ENCODE measurements at places on chromosomes 6 and 20.

DNA sequence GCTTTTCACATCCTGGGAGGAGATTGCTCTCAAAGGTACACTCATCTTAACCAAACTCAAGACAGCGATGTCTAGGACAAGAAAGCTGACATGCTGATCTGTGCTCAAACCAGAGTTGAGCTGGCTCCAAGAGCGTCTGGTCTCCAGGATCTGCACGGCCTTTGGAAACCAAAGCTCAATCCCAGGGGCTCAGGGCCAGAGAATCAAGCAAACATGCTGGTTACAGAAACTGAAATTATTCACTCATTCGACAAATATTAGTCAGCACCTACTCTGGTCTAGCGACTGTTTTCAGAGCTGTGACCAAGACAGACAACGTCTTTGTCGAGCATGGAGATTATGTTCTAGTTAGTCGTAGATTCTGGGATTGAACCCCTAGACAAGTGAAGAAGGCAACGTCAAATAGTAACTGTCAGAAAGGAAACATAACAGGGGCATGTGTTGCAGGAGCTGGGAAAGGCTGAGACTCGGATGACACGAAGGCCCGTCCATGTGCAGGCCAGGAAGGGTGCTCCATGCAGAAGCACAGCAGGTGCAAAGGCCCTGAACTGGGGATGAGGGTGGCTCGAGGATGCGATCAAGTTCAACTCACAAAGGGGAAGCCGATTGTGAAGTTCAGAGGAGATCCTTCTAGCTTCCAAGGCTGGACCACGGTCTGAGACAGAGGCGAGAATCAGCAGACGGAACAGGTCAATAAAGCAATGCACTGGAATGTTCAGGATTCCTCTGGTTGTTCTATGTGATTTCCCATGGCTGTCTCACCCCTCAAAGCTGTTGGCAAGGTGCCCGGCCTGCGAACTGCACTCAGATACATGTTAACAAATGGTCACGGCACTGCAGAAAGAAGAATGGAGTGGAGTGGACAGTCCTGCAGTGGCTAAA is 12.5 kb upstream of the PCK1 start:
- DNase-seq, result peak; percentile 7

DNA sequence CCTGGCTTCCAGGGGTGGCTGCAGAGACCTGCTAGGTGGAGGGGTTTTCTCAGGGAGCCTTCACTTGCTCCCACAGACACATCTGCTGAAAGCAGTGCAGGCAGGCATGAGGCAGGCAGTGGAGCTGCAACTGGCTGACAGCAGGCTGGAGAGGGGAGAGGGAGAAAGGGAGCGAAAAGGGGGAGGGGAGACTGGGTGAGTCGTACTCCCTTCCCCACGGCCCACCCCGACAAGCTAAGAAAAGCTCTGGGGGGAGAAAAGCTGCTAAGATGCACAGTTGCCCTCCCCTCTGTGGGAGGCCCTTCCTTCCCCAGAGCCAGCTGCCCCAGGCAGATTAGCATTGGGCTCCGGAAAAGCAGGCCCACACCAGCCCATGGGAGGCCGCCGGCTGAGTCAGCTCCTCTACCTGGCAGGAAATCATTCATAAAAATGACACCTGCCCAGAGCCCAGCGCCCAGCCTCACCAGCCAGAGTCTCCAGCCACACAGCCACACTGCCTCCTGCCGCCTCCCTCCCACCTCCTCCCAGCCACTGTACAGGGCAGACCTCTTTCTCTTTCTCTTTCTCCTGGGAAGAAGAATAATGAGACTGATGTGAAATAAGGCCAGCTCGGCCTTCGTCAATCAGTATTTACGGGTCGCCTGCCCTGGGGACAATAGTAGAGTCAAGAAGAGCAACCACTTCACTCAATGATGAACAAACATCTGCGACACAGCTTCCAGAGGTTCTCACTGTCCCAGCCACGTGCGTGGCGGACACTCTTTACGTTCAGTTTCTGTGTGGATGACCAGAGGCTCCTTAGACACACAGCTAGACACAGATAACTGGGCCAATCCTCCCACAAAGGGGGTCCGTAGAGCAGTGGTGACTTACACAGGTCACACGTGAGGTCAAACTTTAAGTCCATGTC is 7.7 kb upstream of the C20orf203 start:
- peak; percentile 70 for DNase-seq

- no peak for DNase-seq
These were observed 151.3 kb downstream of the RALGAPA2 start for GRCh38 chr20:20561172-20561571.

DNA sequence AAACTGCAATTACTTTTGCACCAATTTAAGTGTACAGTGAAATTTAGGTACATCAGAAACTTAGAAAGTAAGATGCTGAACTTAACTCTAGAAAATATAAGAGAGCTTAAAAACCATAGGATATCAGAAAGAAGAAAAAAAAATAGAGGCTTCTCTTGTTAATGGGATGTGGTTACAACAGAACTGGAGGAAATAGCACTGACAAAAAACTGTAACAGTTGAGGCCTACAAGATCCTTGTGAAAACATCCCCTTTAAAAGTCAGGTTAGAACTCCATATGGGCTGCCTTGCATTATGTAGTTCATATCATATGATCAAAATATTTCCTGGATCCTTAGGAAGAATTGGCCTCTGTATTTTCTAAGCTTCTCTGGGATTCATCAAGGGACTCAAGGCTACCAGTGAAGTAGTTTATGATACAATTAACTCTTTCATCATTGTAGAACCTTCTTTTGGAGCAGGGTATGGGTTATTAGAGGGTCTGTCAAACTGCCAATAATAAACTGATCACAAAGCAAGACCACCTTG is 24.8 kb downstream of the MTCL3 start:
- no peak for DNase-seq

- no peak for DNase-seq
These were observed 456.4 kb downstream of the COL12A1 start for GRCh38 chr6:74749211-74750147.

DNA sequence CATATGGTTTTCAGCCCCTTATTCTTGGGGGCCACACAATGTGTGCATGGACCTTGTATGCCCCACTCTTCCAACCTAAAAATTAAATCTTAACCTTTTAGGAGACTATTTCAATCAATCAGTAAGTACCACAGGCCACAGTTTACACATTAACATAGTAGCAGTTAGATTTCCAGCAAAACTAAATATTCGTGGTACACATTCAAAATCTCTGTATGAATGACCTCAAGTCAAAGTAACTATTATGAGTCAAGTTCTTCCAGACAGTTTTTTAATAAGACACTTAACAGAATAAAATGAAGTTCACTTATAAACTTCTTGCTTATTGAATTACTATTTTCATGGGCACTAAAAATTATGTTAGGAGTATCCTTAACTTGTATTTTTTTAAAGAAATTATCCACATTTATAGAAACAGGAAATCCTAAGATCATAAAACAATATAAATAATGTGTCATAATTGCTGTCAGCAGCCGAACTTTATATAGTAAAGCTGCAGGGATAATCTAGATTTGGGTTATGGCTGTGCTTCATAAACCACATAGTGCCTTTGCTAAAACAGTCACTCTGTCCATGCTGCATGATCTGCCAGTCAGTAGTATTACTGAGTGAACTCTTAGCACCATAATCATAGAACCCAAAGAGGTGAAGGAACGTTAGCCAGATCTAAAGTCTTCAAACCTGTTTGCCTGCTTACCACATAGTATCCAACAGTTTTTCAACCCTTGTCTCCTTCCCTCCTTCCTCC is 21.7 kb downstream of the SEC63 start:
- DNase-seq, result no peak

- DNase-seq, result peak; percentile 83
These were observed 18.5 kb upstream of the C6orf141 start for GRCh38 chr6:49531774-49532569.

GRCh38 chr6:48809245-48809644 is 653.8 kb downstream of the MMUT start:
- no peak for DNase-seq

GRCh38 chr6:4931530-4932227 is 72.2 kb downstream of the RPP40 start:
- DNase-seq, result peak; percentile 31

DNA sequence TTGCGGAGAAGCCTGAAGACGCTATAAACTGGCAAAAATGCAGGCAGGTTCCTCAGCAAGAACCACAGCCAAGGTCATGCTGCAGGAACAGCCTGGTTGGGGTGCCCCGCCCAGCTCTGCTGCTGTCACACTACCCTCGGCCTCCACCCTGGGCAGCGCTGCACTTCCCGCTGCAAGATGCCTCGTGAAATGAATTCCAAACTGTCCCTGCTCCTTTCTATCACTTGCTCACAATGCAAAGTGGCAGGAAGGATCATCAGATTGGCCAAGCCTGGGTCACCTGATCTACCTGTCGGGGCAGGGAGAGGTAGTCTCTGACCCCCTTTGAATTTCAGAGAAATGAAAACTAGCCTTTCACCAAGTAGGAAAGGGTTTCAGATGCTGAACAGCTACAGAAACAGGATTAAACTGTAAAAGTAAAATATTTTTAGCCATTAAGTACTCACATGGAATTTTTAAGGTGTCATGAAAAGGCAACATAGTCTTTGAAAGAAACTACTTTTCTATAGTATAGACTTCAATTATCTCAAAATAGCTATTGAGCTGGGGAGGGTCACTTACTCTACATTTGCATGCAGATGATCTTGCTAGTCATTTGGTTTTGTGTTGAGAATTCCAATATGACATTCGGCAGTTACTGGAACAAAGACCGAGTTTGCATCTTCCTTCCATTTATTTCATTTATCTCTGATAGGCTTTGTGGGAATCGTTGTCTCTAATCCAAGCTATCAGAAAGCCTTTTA is 236.4 kb upstream of the ASCC3 start:
- DNase-seq, result no peak

GRCh38 chr6:12062605-12063004 is 50.5 kb downstream of the HIVEP1 start:
- DNase-seq, result no peak

DNA sequence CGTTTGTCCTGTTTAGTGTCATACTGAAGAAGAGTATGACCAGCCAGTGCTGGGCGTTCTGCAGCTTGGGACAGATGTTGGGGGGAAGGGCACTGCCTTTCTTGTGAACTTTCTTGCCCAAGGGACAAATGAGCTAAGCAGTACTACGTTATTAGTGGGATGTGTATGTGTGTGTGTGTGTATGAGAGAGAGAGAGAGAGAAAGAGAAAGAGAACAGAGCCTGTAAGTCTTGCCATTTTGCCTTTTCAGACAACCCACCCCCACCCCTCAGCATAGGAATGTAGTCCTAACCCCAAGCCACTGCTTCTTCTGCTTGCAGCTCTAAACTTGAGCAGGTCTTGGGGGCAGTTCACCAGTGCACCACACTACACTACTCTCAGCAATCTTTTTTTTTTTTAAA is 45.5 kb downstream of the E2F3 start:
- no peak for DNase-seq

- no peak for DNase-seq
These were observed 108.4 kb downstream of the SLX4IP start for GRCh38 chr20:10543480-10543879.

DNA sequence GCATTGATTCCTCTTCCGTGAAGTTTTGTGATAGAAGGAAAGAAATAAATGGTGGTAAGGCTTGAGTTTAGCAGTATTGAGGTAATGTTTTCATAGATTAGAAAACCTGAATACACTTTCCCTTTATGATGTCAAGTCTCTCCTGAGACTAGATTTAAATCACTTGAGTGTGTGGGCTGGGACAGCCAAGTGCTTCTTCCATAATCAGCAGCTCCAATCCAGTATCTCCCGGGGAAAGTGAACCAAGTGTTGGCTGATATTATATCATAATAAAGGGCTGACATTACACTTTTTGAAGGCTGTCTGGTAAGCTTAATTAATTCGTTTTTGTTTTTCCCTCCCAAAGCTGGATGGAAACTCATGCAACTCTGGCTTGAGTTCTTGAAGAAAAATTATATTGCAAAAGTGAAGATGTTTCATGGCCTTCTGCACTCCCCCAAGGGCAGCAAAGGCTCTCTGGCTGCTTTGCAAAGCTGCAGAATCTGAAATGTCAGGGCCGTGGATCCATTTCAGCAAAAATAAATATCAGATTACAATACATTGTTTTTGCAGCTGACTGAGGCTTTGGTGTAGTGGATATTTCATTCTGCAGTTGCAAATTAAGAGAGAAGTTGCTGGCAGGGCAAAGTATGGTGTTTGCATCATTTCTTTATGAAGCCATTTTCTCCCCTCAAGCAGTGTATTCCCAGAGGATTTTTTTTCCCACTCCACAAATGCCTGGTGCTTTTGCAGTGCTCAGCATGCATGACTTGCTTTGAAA is 101.2 kb downstream of the MKKS start:
- DNase-seq, result no peak

DNA sequence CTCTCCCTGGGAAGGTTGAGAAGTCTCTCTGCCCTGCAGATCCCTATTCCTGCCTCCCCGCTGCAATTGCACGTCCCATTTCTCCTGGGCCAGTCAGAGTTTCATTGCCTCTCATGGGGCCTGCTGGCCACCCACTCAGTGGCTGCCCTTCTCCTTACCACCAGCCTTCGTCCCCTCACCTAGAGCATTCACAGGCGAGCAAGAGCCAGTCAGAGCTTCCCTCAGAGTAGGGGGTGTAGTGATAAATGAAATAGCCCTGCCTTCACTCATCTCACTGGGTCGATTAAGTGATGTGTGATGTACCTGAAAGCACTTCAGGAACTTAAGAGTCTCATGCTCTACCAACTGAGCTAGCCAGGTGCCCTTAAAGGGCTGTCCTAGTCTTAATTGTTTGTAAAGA is 52.0 kb upstream of the FANCE start:
- no peak for DNase-seq

DNA sequence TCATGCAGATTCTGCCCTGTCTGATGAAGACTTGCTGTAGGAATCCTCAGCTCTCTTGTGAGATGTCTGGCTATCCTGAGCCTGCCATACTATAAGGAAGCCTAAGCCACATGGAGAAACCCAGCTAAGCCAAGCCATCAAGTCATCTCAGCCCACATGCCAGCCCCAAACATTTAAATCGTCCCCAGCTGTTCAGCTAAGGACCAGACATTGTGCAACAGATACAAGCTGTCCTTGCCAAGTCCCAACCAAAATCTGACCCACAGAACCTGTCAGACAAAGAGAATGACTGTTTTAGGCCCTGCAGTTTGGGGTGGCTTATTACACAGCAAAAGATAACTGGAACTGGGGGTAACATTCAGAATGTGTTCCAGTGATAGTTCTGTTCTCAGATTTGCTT is 36.8 kb upstream of the FOXC1 start:
- no peak for DNase-seq

DNA sequence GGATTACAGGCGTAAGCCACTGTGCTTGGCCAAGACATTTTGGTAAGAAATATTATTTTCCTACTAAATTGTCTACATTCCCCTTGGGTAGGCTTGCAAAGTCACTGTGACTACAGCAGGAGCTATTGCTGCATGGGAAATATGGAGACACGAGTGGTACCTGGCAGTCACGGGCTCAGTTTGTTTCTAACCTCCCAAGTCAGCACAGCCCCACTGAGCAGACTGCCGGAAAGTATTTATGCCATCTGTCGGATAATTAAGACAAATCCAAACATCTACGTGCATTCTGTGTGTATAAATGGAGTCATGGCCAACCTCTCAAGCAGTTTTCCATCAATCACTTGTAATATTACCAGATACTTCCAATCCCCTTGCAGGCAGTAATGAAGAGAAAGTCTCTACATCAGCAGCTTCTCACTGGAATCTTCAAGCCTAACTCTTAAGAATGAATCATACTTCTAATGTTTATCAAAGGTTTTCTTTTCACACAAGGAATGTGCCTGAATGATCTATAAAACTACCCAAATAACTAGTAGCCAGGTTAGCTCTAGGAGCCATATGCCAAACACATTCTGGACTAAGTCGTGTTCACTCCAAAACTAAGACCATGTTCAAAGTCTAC is 20.1 kb downstream of the PSMB1 start:
- no peak for DNase-seq

GRCh38 chr20:57059055-57059596 is 207.3 kb downstream of the BMP7 start:
- DNase-seq, result no peak

- peak; percentile 30 for DNase-seq
These were observed 139.2 kb downstream of the AHI1 start for GRCh38 chr6:135358251-135358821.

All from dermis blood vessel endothelial cell (primary cell).